ENCODE measurements at places on chromosomes 4 and X.

GRCh38 chrX:15607067-15607466 is 6.3 kb upstream of the ACE2 start:
- no peak for DNase-seq

DNA sequence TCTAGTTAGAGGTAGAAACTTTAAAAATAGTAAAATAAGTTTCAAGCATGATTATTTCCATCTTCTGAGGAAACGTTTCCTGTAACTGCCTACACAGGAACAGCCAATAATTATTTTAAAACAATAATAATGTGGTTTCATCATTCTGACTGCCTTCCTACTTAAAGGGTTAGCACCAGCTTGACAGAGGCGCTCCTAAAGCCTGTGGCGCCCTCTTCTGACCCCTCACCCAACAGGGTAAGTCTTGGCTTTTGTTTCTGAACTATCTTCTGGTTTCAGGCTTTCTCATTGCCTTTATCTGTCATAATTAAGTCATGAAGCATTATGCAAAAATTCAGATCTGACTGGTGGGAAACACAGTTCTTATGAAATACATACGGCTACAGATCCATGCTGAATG is 96.7 kb downstream of the ITM2A start:
- DNase-seq, result no peak

- DNase-seq, result no peak
Observed at GRCh38 chrX:19602866-19603622, 87.7 kb upstream of the MAP3K15 start.

- DNase-seq, result no peak
Observed at GRCh38 chrX:49155243-49155899, 7.2 kb upstream of the MAGIX start.

DNA sequence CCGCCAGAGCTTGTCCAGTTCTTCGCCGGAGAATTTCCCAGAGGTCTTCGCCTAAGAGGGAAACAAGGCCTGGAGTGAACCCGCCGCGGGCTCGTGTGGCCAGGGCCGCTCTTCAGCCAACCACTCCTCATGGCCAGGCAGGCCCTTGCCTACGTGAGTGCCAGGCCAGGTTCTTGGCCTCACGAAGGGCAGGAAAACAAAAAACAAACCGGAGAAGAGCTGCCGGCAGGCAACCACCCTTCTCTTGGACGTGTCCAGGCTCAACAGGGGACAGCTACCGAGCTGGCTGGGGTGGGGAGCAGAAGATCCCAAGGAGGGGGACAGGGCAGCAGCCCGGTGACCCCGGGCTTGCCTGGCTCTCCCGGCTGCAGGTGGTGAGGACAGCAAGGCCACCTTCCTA is 13.3 kb downstream of the LRPAP1 start:
- no peak for DNase-seq

GRCh38 chrX:84729809-84730208 is 227.6 kb upstream of the HDX start:
- DNase-seq, result no peak

DNA sequence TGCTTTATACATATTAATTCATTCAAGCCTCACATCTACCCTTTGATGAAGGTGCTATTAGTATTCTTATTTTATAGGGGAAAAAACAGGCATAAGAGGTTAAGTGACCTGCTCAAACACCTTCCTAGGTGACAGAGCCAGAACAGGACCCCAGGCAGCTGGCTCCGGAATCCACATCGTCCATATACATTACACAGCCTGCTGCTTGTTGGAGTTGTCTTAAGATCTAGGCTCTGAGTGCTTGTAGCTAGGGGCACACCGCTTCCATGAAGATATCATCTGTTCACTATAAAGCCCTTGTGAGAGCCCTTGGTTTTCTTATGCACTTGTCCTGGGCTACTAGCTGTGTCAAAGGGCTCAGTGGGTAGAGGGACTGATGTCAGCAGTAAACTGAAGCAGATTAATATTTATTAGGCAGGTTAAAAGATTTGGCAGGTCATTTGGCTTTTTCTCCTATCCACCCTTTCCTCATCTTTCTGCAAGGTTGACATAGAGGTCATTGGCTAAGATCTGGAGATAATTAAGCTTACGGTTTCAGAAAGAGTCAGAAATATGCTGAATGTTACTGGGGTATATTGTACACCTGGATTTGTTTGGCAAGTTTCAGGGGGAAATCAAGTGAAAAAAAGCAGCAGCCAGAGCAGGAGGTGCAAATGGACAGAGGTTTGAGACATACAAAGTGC is 195.4 kb downstream of the SOWAHB start:
- DNase-seq, result no peak

- DNase-seq, result peak; percentile 83
Observed at GRCh38 chr4:128635955-128636560, 173.4 kb upstream of the JADE1 start.

DNA sequence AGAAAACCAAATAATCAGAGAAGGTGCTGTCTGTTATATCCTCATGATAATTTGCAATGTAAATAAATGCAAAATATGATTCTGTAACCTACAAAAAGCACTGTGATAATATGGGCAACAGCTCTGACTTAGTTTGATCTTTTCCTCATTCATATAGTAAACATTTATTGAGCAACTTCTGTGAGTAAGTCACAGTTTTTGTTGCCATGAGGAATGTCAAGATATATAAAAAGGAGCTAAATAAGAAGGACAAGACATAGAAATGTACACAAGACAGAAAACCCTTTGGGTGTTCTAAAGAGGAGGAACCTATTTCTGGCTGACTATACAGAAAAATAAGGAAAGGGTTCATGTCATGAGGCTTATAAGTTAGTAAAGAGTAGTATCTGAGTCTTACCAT is 44.3 kb downstream of the ARSJ start:
- DNase-seq, result no peak

DNA sequence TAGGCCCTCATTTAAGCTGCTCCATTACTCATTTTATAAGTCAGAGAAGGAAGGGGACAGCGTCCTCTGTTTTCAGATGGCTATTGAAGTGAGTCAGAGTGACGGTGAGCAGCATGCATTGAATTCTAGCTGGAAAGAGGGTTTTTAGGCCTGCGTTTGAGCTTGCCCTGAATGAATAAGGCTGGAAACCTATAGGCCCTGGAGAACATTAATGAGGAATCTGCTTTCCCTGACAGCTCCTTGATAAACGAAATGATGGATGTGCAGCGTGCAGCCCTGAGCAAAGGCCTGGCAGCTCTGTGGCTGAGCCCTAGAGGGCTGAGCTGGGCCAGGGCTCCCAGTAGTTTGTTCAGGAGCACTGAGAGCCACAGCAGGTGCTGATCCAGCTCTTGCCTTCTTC is 33.4 kb downstream of the TBL1X start:
- no peak for DNase-seq

DNA sequence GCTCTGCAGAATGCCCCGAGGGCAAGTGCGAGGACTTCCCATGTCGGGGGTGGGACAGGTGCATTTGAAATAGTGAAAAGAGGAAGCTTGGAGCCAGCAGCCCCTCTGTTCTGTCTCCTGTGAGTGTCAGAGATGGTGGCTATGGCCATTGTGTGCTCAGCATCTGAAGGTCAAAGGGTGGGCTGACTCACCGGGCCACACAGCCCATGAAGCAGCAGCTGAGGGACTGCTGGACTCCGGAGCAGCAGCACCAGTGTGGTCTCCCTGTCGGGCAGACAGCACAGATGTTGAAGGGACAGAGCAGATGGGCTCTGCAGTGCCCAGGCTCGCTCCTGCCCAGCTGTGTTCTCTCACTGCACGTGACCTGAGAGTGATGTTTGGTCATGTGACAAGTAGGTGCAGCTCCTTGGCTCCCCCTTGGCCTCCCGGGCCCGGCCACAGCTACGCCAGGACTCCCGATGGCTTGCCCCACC is 53.5 kb downstream of the TBC1D14 start:
- no peak for DNase-seq

GRCh38 chr4:107392951-107393350 is 327.1 kb downstream of the PAPSS1 start:
- DNase-seq, result no peak

- no peak for DNase-seq
Observed at GRCh38 chrX:74523870-74524735, 90.3 kb downstream of the RLIM start.

- DNase-seq, result no peak
Observed at GRCh38 chr4:30028826-30029225, 691.3 kb upstream of the PCDH7 start.

DNA sequence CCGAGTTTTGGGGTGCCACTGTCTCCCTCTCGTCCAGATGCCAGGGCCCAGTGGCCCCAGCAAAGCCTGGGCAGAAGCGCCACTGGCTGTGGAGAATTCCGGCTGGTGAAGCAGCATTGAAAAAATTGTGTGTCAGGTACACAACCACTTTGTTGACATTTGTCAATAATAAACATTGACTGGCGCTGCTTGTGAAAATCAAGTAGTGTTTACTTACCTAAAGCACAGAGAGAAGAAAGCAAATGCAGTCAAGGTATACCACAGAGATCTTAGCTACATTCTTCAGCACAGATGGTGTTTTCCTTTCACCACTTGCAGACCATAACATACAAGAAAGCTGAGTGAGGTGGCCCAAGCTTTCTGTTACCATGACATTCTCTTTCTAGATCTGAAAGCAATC is 14.5 kb upstream of the SLC7A11 start:
- no peak for DNase-seq

GRCh38 chr4:138086611-138087041 is 155.5 kb downstream of the SLC7A11 start:
- DNase-seq, result no peak

GRCh38 chrX:71919431-71919830 is 8.8 kb downstream of the NHSL2 start:
- DNase-seq, result no peak

DNA sequence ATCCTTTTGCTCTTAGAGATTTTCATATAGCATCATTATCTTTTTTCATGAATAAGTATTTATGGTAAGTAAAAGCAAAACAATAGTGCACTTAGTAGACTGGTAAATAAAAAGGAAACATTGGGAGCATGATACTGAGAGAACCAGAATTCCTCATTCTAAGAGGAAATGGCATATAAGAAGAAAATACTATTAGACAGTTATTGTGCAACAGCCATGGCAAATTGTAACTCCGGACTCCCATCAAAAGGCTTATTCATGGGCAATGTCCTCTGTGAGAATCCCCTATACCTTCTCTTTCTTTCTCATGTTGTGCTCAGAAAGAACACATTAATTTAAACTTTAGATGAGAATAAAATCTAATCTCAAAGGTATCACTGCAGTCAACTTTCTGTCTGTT is 42.4 kb downstream of the SPATA18 start:
- no peak for DNase-seq

DNA sequence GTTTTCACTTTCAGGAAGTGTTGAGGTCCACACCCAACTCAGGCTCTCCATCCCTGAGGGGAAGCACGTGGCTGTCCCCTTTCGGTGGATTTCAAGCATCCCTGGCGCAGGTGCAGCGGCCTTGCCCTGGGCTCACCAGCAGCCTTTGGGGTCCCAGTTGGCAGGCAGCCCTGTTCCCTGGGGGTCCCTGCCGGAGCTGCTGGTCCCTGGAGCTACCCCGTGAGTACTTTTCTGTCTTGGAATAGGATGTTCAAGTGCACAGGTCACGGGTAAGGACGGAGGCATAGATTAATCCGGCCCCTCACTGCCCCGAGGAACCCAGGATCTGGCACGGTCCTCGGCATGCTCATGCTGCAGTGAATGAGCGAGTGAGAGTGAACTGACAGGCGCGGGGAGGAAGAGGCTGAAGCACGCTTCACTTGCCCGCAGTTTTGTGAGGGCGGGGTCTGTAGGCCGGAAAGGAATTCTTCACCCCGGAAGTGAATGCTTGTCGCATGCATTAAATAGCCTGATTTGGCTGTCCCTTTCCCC is 117.2 kb upstream of the FAT1 start:
- no peak for DNase-seq

GRCh38 chr4:119260528-119260927 is 48.0 kb downstream of the USP53 start:
- DNase-seq, result no peak

- DNase-seq, result no peak
Observed at GRCh38 chr4:10273030-10273429, 156.4 kb upstream of the WDR1 start.

Measured in NCI-H1417 treated with DMSO at 0.1 percent for 48 hours (cell line).